ENCODE measurements at places on chromosomes 11 and 22. TPM values are rescaled to one million over a fixed set of nuclear protein-coding genes. Genes with fewer than 3 reads are reported as not detected.

Gene NLRP14
- not detected for total RNA-seq

Gene UPB1
- total RNA-seq = 0.13 TPM

DNA sequence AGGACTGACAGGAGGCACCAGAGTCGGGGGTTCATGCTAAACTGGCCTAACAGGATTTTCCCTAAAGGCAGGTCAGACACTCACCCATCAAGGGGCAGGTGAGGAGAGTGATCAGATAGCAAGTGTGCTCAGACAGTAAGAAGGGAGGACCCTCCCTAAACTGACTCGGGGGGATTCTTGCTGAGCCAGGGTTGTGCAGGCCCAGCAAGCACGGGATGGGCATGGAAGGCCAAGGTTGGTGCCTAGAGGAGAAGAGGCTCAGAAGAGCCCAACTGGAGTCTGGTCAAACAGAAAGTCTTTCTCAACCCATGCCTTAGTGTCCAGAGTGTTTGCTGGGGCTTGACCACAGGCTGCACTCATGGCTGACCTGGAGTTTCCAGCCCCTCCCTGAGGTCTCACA is 6.2 kb upstream of the APOL1 start:
- no peak for ATAC-seq

GRCh38 chr22:45268167-45268957 is 16.4 kb upstream of the UPK3A start:
- no peak for ATAC-seq

GRCh38 chr11:11390068-11390771 is 37.2 kb upstream of the CSNK2A3 start:
- no peak for ATAC-seq

GRCh38 chr11:80846979-80847378 is 1406.1 kb upstream of the TENM4 start:
- no peak for ATAC-seq

- ATAC-seq = no peak
These were observed 5.1 kb downstream of the LRRC51 start for GRCh38 chr11:72085621-72086351.
